Neural progenitor cell (in vitro differentiated cells): ENCODE measurements at places on chromosomes 5 and 9. TPM values are rescaled to one million over a fixed set of nuclear protein-coding genes. Genes with fewer than 3 reads are reported as not detected.

The INSL6 gene
- not detected in 2 replicates for total RNA-seq

The ECM2 gene
- not detected in 2 replicates for total RNA-seq

The TAS2R1 gene
- total RNA-seq: not detected in 2 replicates

DNA sequence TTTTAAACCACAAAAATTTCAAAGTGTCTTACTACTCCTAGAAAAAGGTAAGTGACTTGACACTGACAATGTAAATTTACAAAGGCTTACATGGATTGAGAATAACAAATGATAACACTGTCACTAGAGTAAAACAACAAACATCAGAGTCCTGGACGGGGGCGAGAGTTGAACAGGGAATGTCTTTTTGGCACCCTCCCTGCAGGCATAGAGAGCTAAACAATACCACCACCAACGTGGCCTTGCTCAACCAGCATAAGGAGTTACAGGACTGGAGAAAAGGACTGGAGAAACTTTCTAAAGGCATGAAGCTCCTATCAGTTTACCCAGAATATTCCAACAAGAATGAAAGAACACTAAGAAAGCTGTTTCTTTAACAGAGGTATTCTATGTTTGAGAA, 55.3 kb downstream of the PTBP3 start:
- no peaks in the 10 kb centered on the region for H3K27me3 ChIP-seq
- H3K36me3 ChIP-seq: no peaks in the 10 kb centered on the region
- H3K27ac ChIP-seq: peak overlapping the region; percentile 16
- no peak overlapping the region for H3K4me3 ChIP-seq
- H3K4me1 ChIP-seq: peaks cover 46% of the 10 kb centered on the region
- peak; percentile 21 for DNase-seq

DNA sequence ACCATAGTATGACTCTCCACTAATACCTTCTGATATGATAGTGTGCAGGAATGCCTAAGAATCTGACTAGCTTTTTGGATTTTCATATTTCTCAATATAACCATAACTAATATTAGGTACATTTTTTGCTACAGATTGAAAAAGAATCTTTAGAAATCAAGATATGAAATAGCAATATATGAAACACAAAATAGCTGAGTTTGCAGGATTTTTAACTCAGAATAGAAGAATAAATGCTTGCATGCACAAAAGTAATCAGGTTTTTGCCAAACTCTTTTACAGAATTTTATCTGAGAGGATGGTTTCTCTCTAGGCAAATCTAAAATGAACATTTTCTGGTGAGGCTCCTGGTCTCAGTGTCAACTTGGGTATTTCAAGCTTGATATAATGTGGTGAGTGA, 402.6 kb downstream of the TMEM232 start:
- DNase-seq: no peak
- no peak overlapping the region for H3K4me3 ChIP-seq
- H3K27ac ChIP-seq: no peak overlapping the region
- no peaks in the 10 kb centered on the region for H3K36me3 ChIP-seq
- no peaks in the 10 kb centered on the region for H3K27me3 ChIP-seq
